ENCODE measurements at places on chromosomes 12 and 14.

DNA sequence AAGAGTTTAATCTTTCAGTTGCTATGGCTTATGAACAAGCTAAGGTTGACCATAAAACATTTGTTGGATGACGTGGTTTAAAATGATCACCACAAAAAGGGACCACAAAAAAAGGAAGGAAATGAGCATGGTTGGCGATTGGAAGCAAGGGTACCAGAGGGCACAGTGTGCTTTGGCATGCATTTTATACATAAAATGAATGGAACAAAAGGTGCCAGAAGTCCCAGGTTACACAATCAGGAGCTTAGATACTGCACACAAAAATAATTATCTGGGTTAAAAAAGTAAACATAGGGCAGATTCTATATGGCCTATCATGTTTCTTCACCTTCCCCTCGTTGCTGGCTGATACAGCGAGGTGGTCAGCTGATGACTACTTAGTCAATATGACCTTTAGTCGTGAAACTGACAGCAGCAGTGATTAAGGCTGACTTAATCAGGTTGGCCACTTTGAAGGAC is 50.7 kb downstream of the ZC3H14 start:
- DNase-seq: peak; percentile 44

DNA sequence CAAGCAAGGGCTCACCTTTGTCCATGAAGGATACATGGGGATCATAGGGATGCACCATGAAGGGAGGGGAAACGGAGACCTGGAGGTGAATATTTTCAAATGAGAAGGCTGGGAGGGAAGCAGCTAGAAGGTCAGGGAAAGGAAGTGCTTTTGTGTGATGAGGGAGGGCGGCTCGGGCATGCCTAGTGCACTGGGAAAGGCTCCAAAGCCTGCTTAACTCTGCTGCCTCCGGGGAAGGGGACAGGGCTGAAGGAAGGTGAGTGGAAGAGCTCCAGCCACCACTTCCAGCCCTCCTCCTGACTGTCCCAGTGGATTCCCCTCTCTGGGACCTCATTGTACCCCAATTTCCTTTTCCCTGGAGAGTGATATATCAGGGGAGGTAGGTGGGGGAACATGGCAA is 149.4 kb upstream of the PRMT8 start:
- DNase-seq: no peak

- no peak for DNase-seq
These were observed 27.6 kb downstream of the SAMD4A start for GRCh38 chr14:54594537-54594936.

GRCh38 chr14:93304771-93305170 is 28.1 kb downstream of the BTBD7 start:
- DNase-seq: no peak

DNA sequence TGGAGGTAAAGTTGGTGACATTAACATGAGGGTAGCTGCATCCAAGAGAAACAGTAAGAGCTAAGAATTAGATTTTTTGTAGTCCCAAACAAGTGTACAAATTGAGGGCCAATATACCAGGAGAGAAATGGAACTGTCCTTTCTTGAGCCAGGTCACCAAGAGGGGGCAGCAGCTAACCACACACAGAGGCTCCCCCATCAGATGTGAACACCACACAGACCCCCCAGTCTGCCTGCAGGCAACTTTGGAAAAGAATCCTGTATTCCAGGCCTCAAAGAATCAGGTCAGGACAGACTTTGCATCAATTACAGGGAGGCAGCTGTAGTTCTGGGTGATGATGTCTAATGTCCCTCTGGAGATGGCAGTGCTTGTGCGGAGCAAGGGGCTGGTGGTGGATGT is 77.9 kb downstream of the SPTB start:
- DNase-seq: no peak

GRCh38 chr12:19288603-19289244 is 150.6 kb upstream of the AEBP2 start:
- peak; percentile 29 for DNase-seq

DNA sequence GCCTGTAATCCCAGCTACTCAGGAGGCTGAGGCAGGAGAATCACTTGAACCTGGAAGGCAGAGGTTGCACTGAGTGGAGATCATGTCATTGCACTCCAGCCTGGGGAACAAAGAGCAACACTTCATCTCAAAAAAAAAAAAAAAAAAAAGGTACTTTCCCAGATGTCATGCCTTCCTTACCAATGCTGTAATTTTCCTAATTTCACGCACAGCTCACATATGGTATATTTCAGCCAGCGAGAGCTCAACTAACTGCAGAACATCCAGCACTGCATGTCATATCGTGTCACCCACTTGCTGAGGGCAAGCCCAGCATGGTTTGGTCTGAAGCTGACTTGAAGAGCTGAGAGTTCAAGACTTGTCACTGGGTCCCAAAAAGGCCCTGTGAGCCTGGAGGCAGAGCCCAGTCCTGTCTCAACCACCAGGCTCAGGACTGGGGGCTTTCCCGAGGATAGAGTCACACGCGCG is 29.0 kb downstream of the NFKBIA start:
- DNase-seq: no peak

DNA sequence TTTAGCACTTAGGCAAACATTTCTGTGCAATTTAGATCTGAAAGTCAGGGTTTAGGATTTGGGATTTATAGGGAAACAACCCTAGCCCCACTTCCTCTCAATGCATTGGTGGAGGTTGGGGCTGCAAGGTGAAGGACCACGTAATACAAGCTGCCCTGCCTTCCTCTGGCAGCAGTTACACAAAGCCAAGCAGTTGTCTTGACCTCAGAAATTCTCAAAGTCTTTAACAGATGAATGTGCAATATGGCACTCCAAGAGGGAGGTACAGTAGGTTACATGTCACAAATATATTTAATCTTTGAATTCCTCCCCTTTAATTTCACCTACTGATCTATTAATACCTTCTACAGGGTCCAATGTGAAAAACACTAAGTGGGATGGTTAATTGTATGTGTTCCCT is 23.9 kb downstream of the IFNG-AS1 start:
- DNase-seq: no peak

DNA sequence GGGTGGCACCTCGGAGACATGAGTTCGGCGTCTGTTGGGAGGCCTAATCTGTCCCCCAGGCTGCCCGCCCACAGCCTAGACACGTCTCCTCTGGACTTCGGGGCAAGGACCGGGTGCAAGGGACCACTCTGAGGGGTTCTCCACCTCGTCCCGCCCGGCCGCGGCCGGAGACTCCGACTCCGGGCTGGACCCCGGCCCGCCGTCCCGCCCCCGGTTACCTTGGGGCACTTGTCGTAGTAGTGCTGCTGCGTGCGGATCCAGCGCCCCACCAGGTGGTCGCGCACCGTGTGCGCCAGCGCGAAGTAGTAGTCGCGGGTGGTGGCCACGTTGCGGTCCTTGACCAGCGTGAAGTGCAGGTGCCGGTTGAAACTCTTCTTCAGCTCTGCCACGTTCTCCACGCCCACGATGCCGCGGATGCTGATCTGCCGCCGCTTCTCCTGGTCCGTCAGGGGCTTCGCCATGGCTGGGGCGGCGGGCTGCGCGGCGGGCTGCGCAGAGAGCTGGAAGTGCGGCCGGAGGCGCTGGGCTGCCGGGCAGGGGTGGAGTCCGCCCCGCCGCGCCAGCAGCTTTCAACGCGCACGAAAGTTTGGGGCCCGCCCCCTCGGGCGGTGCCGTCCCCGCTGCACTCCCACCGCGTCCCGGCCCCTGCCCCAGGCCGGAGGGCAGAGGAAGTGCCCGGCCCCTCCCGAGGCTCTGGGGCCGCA is at the start of gene PYGL:
TSS of gene PYGL (minus strand) at position 541 of the 704 bp plus-strand sequence. CDS start at position 461, 80 bp downstream.
- peak; percentile 36 for DNase-seq

- no peak for DNase-seq
These were observed 22.4 kb downstream of the SLC6A12 start for GRCh38 chr12:191541-191940.

DNA sequence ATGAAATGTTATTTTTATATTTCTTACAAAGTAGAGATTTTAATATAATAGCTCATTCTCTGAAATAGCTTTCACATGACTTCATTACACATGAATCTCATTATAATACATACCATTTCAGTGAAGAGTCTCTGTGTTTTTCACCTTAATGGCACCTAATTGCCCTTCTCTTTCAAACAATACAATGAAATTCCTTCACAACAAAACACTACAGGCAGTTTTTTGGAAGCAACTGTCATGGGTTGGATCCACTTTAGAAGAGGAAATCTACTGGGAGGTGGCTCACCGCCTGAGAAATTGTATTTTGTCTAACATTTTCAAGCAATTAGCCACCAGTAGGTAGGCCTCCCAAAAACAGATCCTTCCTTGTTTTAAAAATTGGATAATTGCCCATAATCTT is 40.3 kb upstream of the RGS6 start:
- no peak for DNase-seq

DNA sequence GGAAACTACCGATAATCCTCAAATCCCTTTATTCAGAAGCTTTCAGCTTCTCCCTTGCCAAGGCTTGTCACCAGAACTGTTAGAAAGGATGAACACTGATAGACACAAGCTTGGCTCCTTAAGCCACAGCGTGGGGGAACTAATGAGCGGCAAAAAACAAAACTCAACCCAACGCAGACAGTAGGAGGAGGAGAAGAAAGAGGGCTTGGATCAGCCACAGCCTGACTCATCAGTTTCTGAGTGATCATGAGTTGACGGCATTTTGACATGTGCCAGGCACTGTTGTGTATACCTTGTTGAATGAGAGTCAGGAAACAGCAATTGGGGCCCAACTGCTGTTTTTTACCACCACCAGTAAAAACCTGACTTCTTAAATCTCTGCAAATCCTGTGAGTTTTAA is 23.7 kb downstream of the PLXNC1 start:
- no peak for DNase-seq

DNA sequence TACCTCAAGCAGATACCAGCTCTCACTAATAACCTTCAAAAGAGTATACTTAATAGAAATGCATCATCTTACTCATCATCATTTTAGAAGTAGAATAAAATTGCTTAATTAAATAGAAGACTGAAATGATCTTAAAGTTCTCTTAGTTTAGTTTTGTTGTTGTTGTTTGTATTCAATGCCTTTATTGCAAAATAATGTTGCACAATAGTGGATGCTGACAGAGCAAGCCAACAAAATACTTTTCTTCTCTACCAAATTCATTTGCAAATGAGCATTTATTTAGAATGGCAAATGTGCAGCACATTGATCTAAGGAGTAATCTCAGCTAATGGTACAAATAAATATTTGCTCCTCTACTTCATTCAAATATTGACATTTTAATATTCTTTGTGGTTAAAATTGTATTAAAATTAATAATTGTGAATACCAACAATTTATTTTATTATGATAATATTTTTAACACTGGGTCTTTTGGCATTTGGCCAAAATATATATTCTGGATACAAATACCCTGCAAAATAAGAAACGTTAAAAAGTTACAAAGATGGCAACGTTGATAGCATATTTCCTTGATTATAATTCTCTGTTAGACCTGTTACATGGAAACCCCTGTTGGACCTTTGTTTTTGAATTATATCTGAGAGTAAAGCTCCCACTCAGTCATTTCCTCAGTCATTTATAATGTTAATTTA is 496.1 kb downstream of the RERGL start:
- no peak for DNase-seq

DNA sequence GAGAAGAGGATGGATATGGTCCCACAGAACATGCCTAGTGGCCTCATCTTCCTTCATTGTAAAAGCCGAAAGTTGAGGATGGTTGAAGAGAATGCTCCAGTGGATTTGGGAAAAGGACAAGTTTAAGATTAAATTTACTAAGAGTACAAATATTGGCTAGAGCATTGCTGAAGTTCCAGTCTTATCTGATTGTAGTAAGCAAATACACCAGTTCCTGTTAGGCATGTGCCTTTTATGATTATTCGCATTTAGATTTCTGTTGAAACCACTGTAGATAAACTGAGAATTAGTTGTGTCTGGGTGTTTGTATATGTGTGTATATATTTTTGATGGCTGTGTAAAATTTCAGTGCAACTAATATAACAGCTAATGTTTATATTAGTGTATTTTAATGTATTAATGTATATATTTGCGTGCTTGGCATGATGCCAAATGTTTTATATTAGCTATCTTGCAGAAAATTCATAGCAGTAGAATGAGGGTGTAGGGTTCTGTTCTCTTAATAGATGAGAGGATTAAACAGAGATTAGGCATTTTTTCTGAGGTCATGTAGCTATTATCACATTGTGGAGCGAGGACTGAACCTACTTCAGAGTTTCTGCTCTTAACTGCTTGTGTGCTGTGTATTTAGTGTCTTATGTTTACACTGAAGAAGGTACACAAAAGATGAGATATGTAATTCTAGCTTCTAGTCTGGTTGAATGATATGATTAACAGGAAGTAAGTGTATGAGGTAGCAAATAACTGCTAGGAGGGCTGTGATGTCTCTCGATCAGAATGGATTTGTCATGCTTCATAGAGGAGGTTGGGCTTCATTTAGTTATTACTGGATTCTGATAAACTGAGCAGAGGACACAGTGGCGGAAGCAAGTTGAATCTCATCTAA is 21.1 kb downstream of the FKBP3 start:
- DNase-seq: no peak

DNA sequence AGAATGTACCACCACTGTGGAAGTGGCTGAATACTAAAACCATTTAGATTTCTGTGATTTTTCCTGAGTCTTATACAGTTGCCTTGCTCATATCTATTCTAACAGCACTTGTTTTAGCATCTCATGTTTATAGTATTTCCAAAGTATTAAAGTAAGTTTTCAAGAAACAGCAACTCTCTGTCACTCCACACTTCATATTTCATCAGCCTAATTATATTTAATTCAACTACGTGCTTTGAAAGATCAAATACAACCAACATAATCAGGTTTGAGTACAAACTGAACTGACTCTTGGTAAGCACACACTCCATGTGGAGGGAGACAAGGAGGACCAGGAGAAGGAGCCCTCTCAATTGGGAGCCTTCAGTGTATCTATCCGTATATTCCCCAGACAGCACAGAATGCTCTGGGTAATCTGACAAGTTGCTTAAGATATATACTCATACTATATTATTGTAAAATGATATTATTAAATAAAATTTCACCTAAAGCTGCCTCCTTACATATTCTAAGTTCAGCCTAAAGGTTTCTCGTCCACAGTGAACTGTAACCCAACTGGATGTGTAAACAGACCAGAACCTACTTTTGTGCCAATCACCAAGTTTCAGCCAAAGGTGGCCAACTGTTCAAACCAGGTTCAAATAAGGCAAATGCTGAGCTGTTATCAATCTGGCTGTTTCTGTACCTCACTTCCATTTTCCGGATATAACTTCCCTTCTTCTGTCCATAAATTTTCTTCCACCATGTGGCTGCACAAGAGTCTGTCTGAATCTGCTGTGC is 105.0 kb upstream of the RASSF8 start:
- DNase-seq: no peak

GRCh38 chr12:43937947-43938346 is 102.1 kb downstream of the TMEM117 start:
- no peak for DNase-seq

- DNase-seq: no peak
These were observed 40.9 kb downstream of the CDK17 start for GRCh38 chr12:96359328-96359727.

All from stromal cell of bone marrow (primary cell).